A549 (cell line): ENCODE measurements at places on chromosomes 3 and 15.

GRCh38 chr3:53153980-53154379 is 7.0 kb upstream of the PRKCD start:
- no peak for DNase-seq

GRCh38 chr3:151395806-151396205 is 11.3 kb upstream of the P2RY12 start:
- no peak for DNase-seq

- DNase-seq = no peak
Measured at GRCh38 chr3:73653877-73654276, 29.1 kb upstream of the PDZRN3 start.

GRCh38 chr15:99213187-99213811 is 36.1 kb downstream of the TTC23 start:
- DNase-seq = peak; percentile 75

DNA sequence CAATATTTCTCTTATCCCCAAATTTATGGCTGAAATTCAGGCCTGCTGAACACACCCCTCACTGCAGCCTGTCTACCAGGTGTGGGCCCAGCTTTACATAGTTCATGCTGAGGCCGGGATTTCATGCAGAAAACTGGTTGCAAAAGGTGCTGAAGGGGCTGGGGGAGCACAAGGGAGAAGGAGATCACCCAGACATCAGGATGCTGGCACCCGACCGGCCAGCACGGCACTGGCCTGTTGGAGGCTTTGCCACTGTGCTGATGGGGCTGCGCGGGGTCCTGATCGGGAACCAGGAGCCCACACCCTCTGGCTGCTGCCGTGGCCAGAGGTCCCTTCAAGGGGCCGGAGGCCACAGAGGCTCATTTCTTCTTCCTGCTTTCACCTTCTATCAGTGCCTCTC is 177.9 kb upstream of the C2CD4B start:
- no peak for DNase-seq

DNA sequence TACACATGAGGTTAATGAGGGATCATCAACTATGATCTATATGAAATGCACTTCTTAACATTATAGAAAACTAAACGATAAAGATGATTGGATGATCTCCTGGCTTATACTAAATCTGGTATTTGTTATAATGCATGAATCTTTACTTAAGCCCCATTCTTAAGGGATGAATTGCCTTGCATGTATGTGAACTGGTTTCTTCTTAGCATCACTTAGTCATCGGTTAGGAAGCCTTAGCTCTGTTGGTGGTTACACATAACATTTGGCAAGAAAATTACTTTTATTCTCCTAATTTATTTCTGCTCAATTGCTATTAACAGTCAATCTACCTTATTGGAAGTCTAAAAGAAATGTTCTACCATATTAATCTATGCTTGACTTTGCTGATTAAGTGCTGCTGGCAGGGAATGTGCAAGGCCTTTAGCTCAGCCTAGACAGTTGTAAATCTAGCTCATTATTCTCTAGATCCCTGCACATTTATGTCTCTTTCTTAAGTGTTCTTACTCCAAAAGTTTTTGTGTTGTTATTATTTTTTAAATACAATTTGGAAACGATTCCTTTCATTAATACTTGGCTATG is 356.0 kb downstream of the ZPLD1 start:
- no peak for DNase-seq

GRCh38 chr15:73305331-73306211 is 63.2 kb downstream of the HCN4 start:
- DNase-seq = peak; percentile 81

DNA sequence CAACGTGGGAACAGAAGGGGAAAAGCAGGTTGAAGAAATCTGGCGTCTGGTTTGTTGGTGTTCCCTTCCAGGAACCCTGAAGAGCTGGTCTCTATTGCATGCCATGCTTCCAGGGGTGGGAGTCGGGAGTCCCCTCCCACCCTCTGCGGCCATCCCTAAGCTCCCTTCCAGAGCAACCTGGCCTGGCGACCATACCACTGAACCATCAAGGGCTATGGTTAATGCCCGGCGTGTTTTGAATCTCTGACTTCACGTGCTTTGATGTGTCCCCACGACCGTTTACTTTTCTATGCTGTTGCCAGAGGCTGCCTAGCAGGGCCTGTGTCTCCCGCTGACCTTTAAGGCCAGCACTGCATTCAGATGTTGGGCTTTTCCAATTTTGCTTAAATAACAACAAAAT is 696 bp upstream of the SNRK start:
- no peak for DNase-seq

DNA sequence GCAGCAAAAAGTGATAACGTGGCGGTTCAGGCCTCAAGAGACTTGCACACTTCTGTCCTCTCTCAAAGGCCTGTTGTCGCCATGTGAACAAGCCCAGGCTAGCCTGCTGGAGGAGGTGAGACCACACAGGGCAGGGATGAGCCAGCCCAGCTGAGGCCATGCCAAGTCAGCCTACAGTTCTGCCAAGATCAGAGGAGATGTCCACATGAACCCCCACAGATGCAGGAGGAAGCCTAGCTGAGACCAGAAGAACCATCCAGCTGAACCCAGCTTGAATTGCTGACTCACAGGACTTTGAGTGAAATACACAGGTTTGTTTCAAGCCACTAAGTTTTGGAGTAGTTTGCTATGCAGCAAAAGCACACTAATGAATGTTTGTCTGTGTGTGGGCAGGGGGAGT is 50.3 kb upstream of the SEC13 start:
- no peak for DNase-seq

DNA sequence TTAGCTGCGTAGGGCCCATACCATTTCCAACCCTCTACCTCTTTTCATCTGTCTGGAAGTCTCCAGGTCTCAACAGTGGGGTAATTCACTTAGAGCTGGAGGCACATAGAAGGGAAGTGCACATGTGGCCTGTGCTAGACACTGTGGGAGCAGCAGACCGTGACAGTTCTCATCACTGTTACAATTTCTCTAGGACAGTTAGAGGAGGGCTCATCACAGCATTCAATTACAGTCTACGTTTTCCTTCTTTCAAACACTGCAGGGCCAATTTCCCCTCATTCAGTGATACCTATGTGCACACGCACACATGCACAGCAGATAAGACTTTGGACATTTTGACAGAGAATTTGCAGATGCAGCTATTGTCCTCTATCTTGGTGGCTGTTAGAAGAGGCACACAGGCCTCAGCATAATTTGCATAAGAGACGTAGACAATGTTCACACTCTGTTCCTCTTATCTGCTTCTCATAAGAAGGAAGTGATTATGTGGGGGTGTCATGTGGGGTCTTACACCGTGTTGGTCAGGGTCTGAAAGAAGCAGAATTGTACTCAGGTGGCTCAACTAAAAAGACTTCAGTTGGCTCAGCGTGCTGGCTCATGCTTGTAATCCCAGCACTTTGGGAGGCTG is 12.6 kb upstream of the HRG start:
- no peak for DNase-seq

DNA sequence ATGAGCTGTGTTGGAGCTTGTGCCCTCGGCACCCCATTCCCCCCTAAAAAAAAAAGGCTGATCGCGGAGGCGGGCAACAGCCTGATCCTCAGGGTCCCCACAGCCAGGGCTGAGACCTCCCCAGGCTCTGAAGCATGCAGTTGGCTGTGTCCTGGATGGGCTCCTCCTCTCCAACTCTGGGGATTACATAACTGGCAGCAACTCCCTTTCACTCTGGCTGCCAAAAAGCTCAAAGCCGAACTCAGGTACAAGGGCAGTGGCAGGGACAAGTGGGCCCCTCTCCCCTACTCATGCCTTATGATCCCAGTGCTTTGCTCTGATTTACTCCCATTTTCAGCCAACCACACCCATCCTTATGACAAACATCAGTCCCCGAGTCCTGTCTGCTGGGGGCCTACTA is 18.3 kb downstream of the TPRA1 start:
- DNase-seq = no peak

GRCh38 chr3:78761126-78761525 is 1006.7 kb downstream of the ROBO1 start:
- no peak for DNase-seq

DNA sequence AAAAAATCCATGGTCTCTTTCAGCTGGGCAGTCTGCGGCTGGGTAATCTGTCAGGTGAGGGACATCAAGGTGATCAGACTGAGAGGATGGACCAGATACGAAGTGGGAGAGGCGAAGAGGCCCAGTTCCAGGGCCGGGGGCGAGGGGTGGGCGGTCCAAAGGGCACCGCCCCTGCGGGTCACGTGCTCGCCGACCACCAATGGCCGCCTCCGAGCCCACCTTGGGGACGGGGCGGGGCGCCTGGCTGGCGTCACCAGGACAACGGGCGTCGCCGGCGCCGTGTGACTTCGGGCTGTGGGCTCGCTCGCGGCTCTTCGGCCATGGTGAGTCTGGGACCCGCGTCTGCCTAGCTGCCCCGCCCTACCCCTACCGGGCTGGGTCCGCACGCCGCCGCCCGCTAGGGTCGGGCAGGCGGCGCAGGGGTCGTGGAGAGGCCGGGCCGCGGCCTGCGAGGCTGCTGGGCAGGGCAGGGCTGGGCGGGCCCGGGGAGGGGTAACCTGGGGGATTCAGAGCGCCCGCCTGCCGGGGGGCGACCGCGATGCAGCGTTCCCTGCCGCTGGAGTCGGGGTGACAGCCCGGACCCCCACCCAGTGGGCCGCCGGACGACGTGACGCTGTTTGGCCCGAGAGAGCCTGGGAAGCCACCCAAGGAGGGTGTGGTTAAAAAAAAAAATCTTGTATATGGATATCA is at the start of gene FBXL2:
Gene FBXL2, plus strand, starts transcription at position 250 of the 690 bp plus-strand sequence. Its CDS starts 71 bp downstream, at position 321.
- DNase-seq = peak; percentile 74

- no peak for DNase-seq
Measured at GRCh38 chr3:42745776-42746454, 27.1 kb downstream of the CCDC13 start.

- DNase-seq = no peak
Measured at GRCh38 chr3:57226176-57226575, 1.4 kb upstream of the APPL1 start.

DNA sequence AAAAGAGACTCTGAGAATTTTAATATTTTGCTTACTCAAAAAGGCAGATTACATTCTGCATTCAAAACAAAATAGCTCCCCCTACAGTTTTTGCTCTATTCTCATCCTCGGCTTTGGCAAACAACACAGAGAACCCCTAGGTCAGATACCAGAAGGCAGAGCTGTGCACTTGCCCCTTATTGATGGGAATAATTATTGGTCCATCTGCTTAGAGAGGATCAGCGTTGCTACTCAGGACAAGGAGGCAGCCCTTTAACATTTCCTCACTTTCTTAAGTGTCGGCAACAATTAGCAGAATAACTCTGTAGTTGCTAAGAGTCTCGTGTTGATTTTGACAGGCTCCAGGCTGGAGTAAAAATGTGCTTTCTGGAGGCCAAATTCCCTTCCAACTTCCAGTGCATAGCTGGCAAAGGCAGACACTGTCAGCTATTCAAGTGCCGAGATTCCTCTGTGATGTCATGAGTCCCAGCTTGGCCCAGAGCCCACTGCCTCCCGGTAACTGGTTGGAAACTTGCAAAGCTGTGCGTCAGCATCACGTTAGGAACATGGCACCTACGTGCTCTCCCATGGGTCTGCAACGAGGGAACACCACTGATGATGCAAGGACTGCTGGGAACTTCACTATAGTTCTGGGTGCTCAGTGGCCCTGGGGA is 482.7 kb upstream of the ADAMTS9 start:
- peak; percentile 48 for DNase-seq

DNA sequence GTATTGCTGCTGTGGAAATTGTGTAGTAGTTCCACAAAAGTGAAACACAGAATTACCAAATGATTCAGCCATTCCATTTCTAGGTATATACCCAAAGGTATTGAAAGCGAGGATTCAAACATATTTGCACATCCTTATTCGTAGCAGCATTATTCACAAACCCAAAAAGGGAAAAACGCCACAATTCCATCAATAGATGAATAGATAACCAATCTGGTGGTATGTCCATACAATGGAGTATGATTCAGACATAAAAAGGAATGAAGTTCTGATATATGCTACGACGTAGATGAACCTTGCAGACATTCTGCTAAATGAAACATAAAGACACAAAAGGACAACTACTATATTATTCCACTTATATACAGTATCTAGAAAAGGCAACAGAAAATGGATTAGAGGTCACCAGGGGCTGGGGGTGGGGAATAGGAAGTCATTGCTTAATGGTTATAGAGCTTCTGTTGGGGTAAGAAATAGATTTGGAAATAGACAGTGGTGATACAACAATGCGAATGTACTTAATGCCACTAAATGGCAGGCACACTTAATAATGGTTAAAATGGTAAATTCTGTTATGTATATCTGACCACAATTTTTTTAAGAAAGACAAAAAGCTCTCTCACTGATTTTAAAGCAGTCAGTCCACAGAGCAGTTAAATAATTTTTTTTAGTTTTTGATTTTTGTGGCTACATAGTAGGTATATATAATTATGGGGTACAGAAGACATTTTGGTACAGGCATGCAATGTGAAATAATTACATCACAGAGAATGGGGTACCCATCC is 51.8 kb upstream of the PSMD6 start:
- DNase-seq = no peak

DNA sequence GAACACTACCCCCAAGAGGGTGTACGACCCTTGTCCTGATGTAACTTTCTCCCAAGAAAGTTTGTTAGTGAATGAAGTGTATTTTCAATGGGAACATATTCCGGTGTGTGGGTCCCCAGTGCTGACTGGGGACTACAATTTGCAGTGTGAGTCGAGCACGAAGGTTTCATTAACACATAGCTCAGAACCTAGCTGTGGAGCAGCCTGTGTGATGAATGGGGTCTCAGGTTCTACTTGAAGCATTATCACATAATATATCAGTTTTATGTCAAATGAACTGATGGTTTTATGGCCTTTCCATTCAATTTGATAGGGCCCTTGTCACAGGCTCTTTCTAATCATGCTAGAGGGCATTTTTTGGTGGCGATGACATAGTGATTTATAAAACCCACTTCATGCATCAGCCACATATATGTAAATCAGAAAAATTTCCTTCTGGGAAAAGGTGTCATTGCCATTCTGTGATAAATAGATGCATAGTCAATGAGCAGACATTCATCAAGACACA is 44.1 kb downstream of the RETNLB start:
- DNase-seq = no peak

- no peak for DNase-seq
Measured at GRCh38 chr15:22808240-22808639, 21.8 kb downstream of the NIPA1 start.

GRCh38 chr15:35936284-35936683 is 390.3 kb upstream of the DPH6 start:
- DNase-seq = no peak

- DNase-seq = no peak
Measured at GRCh38 chr3:155239960-155240359, 53.5 kb downstream of the STRIT1 start.

DNA sequence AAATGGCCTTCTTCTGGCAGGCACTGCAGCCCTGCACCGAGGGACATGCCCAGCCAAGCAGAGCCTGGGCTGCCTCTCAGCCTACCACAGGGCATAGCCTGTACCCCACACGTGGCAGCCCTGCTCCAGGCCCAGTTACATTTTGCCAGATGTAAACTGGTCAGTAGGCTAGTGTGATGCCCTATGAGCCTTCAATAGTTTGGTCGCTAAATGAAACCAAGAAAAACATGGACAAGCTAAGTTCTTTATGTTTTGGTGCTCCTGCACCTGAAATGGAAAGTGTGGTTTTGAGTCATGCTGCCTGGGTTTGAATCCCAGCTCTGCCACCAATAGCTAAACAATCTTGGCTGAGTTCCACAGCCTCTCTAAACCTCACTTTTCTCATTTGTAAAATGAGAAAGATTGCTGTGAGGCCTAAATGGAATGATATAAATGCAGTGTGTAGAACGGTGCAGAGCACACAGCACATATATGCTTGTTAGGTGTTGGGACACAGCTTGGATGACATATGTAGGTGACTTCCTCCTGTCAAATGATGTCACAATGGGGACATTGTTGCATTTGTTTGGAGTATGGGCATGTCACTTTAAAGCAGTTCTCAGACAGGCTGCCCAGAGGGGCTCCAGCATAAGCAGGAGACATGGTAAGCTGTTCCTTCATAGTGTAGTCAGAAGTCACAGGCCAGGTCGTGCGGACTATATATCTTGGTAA is 57.4 kb downstream of the ZBTB38 start:
- DNase-seq = no peak
